A172 (cell line): ENCODE measurements at places on chromosomes 7 and 10. TPM values are rescaled to one million over a fixed set of nuclear protein-coding genes. Genes with fewer than 3 reads are reported as not detected.

The TMEM176A gene
- total RNA-seq, result not detected in 2 replicates

The FAM237B gene
- not detected in 2 replicates for total RNA-seq

The IL6 gene
- 0.12 TPM in 1 of 2 replicates, not detected in the other for total RNA-seq

The PRSS37 gene
- not detected in 2 replicates for total RNA-seq

The TMEM60 gene
- 55.6 and 65.4 TPM in 2 replicates for total RNA-seq
